Endothelial cell (in vitro differentiated cells): ENCODE measurements at places on chromosomes 7 and 10.

GRCh38 chr7:116726713-116727431 is 54.9 kb downstream of the MET start:
- no peak for DNase-seq

- DNase-seq: no peak
Measured at GRCh38 chr7:105439174-105439893, 50.6 kb upstream of the SRPK2 start.

- DNase-seq: no peak
Measured at GRCh38 chr7:94848531-94848930, 58.9 kb upstream of the PPP1R9A start.

DNA sequence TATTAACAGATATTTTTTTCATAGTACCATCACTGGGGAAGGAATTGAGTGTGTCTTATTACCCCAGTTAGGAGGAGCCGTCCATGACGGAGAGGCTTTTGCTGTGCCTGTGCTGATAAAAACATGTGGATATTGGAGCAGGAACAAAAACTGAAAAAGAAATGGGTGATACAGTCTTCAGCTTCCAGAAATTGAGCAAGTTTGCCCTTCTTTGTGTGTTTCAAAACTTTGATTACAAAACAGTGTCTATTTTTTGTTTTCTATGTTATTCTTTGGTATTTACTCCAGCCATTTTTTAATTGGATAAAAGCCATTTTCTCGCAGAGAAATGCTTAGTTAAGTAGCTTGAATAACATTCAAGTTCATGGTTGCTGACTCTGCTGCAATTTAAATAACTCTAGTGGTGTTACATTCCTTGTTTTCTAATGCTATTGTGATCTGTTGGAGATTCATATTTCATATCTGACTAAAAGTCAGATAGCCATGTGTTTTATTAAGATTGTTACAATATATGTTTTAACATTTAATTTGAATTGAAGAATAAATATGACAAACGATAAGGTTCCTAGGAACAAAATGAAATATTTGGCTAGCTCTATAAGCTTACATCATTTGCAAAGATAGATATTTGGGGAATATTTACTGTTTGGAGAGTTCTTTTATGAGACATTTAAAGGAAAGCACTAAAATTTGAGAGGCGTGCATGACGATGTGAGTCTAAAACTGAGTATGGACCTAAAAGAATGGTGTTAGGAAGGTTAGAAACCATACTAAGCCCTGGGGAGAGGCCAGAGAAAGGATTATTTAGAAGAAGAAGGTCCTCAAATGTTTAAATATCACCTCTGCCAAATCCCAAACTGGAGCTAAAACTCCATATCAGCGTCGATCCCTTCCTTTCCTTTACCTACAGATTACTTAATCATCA is 747.3 kb upstream of the CELF2 start:
- DNase-seq: no peak

GRCh38 chr10:43879742-43880141 is 231.1 kb upstream of the ZNF32 start:
- DNase-seq: no peak

- no peak for DNase-seq
Measured at GRCh38 chr10:127702271-127702670, 34.7 kb upstream of the FOXI2 start.
